ENCODE measurements at places on chromosomes 16 and 17. TPM values are rescaled to one million over a fixed set of nuclear protein-coding genes. Genes with fewer than 3 reads are reported as not detected.

The PLK1 gene
- total RNA-seq: 75.3 TPM

DNA sequence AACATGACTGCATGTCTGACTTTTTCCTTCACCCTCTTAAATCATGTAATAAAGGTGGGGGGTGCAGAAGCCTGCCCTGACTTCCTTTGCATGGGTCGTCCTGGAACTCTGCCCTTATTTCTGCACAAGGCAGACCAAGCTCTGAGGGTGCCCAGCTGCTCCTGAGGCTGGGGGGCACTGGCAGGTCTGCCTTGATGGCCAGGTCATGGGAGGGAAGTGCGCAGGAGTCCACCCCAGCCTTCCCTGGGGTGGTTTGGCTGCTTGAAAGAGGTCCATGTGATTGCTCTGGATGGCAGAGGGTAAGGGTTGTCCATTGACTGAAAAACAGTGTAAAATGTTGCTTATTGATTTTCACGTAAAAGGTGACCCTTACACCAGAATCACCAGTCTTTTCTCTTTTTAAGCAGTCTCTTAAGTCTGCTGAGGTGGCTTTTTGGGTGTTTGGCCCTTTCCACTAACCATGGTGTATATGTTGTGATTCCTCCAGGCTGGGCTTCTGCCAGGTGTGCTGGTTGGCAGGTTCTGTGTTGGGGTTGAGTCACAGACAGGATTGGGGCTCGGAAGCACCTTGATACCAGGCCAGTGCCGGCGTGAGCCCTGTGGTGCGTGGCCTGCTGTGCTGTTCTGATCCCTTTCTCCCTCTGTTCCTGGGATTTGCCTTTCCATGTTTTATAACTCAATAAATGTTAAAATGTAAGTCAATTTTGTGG is 19.4 kb downstream of the DHX38 start:
- H3K27ac ChIP-seq: no peak overlapping the region
- no peaks in the 10 kb centered on the region for H3K27me3 ChIP-seq
- H3K36me3 ChIP-seq: peaks cover 42% of the 10 kb centered on the region
- no peaks in the 10 kb centered on the region for H3K4me1 ChIP-seq
- H3K4me3 ChIP-seq: no peak overlapping the region

- H3K4me3 ChIP-seq: no peak overlapping the region
- DNase-seq: no peak
- H3K27ac ChIP-seq: no peak overlapping the region
- H3K36me3 ChIP-seq: peaks cover 52% of the 10 kb centered on the region
- no peaks in the 10 kb centered on the region for H3K4me1 ChIP-seq
- H3K27me3 ChIP-seq: no peaks in the 10 kb centered on the region
These were observed 57.4 kb downstream of the PIPOX start for GRCh38 chr17:29100296-29100695.

- peaks cover 57% of the 10 kb centered on the region for H3K36me3 ChIP-seq
- no peak overlapping the region for H3K27ac ChIP-seq
- DNase-seq: no peak
- H3K4me3 ChIP-seq: no peak overlapping the region
- peaks cover 4% of the 10 kb centered on the region for H3K4me1 ChIP-seq
These were observed 57.0 kb upstream of the INTS2 start for GRCh38 chr17:61984821-61985220.

DNA sequence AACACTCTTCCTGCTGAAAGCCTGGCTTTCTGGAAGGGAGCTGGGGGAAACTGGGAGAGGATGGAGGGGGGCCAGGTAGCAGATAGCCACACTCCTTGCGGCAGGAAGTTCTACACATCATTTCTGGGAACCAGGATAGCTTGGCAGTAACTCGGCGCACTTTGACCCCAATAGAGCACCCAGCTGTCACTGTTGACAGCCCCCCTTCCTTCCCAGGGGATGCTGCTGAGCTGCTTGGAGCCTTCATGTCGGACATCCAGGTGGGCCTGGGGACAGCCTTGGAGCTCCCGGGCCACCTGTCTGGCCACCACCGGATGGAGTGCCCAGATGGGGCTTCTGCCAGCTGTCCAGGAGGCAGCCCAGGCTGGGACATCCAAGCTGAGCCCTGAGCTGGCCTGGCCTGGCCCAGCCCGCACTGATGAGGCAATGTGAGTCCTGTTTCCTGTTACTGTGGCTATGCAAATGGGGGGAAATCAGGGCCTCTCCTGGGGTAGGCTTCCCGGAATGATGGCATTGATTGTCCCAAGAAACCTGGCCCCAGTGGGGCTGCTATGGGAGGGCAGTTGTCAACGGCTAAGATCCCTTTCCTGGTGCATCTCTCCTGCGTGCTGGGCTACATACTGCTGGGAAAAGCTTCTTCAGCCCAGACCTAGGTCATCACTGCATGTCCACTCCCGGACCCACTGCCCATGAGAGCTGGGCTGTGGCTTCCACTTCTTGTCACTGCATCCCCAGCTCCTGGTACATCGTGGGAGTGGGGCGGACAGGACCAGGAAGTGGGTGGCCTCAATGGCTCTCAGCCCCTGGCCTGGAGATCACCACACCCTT is 50.0 kb downstream of the SOCS1 start:
- no peaks in the 10 kb centered on the region for H3K27me3 ChIP-seq
- DNase-seq: no peak
- no peak overlapping the region for H3K4me3 ChIP-seq

The IL4R gene
- 434 TPM for total RNA-seq

- no peaks in the 10 kb centered on the region for H3K36me3 ChIP-seq
- no peak overlapping the region for H3K4me3 ChIP-seq
- H3K27me3 ChIP-seq: peaks cover 6% of the 10 kb centered on the region
- no peak overlapping the region for H3K27ac ChIP-seq
- no peak for DNase-seq
These were observed 9.2 kb upstream of the BAIAP2 start for GRCh38 chr17:81025741-81026129.

- no peak for DNase-seq
- no peaks in the 10 kb centered on the region for H3K36me3 ChIP-seq
- H3K4me1 ChIP-seq: no peaks in the 10 kb centered on the region
- H3K27ac ChIP-seq: no peak overlapping the region
- no peak overlapping the region for H3K4me3 ChIP-seq
- H3K27me3 ChIP-seq: no peaks in the 10 kb centered on the region
These were observed 8.7 kb upstream of the ZNF469 start for GRCh38 chr16:88373927-88374492.

GRCh38 chr16:69579783-69580481 is 14.2 kb downstream of the NFAT5 start:
- H3K4me1 ChIP-seq: peaks cover 25% of the 10 kb centered on the region
- H3K36me3 ChIP-seq: peaks cover 27% of the 10 kb centered on the region
- no peak for DNase-seq
- H3K27ac ChIP-seq: no peak overlapping the region
- H3K4me3 ChIP-seq: no peak overlapping the region
- no peaks in the 10 kb centered on the region for H3K27me3 ChIP-seq

The PDE6G gene
- total RNA-seq: 11.1 TPM

GRCh38 chr17:9285602-9286427 is 264.5 kb downstream of the NTN1 start:
- no peak overlapping the region for H3K27ac ChIP-seq
- no peak overlapping the region for H3K4me3 ChIP-seq
- H3K36me3 ChIP-seq: no peaks in the 10 kb centered on the region
- H3K4me1 ChIP-seq: peaks cover 22% of the 10 kb centered on the region

DNA sequence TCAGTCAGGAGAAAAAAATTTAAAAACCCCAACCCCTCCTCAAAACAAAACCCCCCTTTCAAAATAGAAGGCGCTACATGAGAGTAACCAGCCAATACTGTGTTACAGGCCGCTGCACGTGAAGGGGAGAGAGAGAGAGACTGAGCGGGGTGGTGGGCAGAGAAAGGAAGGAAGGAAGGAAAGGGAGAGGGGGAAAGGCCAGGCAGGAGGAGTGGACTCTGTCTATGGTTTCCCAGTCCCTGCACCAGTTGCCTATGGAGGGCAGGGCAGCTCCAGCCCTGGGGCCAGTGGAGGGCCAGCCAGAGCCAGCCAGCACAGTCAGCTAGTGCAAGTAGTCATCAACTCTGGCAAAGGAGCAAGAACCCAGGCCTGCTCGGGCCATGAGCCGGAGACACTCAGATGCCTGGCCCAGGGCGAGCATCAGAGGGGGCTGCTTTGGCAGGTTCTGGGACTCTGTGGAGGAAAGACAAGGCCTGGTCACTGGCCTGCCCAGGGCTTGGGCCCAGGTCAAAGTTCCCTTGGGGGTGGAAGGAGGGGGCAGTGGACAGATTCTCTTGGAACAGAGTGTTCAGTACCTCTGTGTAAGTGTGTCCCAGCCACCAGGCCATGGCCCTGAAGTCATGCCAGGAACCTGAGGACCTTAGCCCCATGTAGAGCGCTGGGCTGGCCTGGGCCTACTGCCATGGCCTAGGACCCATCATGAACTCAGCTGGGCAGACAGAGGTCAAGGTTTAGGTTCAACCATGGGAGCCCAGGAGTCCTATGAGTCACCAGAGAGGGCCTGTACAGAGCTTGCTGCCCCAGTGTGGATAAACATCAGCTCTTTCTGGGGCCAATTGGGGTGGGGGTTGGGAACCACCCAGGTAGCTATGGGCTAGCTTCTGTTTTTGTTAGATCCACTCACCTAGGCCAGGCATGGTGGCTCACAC is 7.3 kb upstream of the GFOD2 start:
- H3K27ac ChIP-seq: no peak overlapping the region
- H3K4me1 ChIP-seq: no peaks in the 10 kb centered on the region
- DNase-seq: no peak
- peaks cover 23% of the 10 kb centered on the region for H3K36me3 ChIP-seq
- no peaks in the 10 kb centered on the region for H3K27me3 ChIP-seq

The CPNE7 gene
- 25.7 TPM for total RNA-seq
